DMS 273 treated with DMSO at 0.1 percent for 48 hours (cell line): ENCODE measurements at places on chromosomes 12 and 14.

DNA sequence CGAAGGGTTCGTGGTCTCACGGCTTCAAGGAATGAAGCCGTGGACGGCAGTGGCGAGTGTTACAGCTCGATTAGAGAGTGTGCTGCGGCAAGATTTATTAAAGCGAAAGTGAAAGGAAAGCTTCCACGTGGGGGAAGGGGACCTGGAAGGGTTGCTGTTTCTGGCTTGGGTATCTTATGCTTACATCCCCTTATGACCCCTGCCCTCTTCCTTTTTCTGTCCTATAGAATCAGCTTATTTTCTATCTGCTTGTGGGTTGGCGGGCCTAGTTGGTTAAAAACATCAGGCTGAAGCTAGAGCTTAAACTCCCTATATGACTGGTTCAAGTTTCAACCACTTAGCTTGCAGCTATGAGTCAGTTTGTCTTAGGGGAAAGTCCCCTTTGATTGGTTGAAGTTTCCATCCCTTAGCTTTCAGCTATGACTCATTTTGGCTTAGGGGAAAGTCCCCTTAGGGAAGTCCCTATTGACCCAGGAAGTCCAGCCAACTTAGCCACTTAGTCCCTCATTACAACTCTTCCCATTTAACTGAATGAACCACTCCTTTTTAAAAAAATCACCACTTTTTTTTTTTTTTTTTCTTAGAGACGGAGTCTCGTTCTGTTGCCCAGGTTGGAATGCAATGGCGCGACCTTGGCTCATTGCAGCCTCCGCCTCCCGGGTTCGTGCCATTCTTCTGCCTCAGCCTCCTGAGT, 1494.7 kb upstream of the TMEM132C start:
- no peak for DNase-seq

DNA sequence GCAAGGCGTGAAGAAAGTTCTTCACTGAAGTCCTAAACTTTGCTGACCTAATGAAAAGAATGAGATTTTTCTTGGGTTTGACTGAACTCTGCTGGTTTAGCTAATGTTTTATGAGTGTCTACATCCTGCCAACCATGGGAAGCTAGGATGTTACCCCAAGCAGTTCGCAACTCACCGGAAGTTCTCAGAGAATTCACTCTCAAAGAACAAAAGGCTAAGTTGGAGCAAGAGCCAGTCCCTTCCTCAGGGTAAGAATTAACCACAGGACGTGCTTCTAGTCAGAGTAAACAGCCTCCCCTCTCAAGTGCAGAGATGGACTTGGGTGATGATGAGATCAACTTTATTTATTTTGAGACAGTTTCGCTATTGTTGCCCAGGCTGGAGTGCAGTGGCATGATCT, 37.3 kb downstream of the TCHP start:
- no peak for DNase-seq

DNA sequence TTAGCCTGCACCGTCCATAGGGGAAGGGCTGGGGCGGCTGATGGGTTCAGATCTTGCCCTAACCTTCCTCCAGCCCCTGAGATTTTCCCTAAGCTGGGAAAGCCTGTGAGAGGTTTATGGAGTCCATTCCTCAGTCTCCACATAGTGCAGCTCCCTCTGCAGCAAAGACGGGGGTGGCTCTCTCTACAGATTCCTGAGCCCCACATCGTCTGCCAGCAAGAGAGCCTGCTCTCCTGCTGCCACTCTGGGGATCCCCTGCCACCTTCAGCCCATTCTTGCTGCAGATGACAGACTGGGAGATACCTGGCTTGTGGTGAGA, 3.1 kb downstream of the SMIM41 start:
- no peak for DNase-seq

DNA sequence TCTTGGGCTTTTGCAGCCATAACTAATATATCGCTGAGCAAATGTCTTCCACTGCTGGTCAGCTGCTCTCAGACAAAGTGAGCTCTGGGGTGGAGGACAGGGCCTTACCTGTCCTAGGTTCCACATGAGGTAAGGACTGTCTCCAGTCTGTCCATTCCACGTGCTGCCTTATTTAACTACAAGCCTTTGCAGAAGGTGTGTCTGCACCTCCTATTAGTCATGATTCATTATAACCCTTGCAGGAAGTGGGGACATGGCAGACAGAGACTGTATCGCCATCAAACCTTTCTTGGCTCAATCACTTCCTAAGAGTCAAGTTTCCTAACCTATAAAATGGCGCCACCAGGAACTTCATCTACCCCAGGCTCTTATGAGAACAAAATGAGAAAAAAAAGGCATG, 46.9 kb downstream of the SLC25A47 start:
- DNase-seq: no peak

DNA sequence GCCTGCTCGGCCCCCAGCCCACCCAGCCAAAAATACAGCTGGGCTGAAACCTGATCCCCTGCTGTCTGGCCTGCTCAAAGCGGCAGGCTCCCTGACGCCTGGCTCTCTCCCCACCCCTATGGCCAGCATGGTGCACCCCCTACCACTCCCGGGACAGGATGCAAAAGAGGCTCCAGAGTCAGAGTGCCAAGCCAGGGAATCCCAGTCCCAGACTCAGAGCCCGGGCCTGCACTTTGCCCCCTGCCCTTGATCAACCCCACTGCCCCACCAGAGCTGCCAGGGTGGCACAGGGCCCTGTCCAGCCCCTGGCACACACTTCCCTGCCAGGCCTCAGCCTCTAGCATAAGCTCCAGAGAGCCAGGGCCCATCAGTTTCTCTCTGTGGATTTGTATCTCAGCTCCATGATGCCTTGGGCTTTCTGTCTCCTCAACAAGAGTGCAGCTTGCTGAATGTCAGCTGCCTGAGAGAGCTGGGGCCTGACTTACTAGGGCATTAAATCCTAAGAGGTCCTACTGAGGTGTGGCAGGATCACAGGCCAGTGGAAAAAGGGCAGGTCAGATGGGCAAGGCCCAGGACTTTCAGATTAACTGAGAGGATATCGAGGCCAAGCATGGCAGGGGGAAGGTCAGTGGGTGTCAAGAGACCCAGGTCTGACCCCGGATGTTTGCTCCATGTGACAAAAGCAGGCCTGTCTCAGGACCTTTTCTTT, 13.9 kb downstream of the ACVRL1 start:
- peak; percentile 8 for DNase-seq

GRCh38 chr14:89684139-89684538, 267.1 kb upstream of the FOXN3 start:
- DNase-seq: no peak

GRCh38 chr12:12612358-12612757, 682 bp downstream of the CREBL2 start:
- peak; percentile 19 for DNase-seq

DNA sequence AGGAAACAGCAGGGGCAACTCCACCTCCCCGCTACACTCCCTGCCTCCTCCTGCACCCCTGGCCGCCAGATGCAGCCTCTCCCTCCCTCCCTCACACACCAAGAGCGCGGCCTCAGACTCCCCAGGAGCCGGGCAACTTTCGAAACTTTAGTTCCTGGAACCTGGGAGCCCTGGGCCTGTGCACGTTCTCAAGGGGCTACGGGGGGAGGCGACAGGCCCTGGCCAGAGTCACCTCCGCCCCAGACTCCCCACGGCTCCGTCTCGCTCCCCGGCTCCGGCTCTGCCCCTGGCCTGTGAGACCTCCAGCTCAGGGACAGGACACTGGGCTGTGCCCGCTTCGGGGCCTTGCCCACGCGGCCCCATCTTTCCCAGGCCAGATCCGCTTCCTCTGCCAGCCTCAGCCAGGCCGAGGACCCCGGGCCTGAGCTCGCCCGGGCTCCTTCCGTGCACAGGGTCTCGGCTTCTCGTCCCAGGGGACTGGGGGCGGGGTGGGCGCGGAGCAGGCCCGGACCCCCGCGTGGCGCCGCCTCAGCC, 5.5 kb downstream of the AMN start:
- no peak for DNase-seq

- no peak for DNase-seq
Measured at GRCh38 chr14:100294213-100294962, 11.9 kb downstream of the SLC25A29 start.

GRCh38 chr12:12010277-12011039, 60.3 kb upstream of the BCL2L14 start:
- no peak for DNase-seq
